ENCODE measurements at places on chromosomes 1 and 21.
A peak's percentile ranks its signal among the peaks of the same experiment; 100 is the strongest.

- DNase-seq: no peak
These were observed 20.5 kb downstream of the WLS start for GRCh38 chr1:68211761-68212380.

GRCh38 chr1:61313906-61314422 is 231.6 kb downstream of the NFIA start:
- no peak for DNase-seq

GRCh38 chr1:57115030-57115614 is 149.3 kb upstream of the C8B start:
- DNase-seq: no peak

GRCh38 chr21:37266515-37267221 is 466 bp downstream of the VPS26C start:
- DNase-seq: no peak

GRCh38 chr1:154456631-154457030 is 45.4 kb upstream of the TDRD10 start:
- DNase-seq: no peak

DNA sequence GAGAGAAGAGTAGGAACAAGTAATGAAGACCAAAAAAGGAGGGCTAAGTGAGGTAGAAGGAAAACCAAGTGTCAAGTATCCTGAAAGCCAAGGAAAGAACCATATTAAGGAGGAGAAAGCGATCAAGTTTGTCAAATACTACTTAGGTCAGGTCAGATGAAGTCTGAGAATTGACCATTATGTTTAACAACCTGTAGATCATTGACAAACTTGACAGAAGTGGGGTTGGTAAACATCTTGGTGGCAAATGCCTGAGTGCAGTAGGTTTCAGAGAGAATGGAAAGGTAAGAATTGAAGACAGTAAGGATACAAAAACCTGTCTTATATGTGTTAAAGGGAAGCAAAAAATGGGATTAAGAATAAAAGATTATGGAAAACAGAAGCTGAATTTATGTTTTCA is 3.7 kb upstream of the CHIA start:
- DNase-seq: no peak

- no peak for DNase-seq
These were observed 4.5 kb upstream of the TRIM17 start for GRCh38 chr1:228420968-228421826.

GRCh38 chr1:213457733-213458132 is 406.7 kb downstream of the RPS6KC1 start:
- DNase-seq: no peak

- no peak for DNase-seq
These were observed 23.9 kb downstream of the ITSN1 start for GRCh38 chr21:33666153-33666552.

DNA sequence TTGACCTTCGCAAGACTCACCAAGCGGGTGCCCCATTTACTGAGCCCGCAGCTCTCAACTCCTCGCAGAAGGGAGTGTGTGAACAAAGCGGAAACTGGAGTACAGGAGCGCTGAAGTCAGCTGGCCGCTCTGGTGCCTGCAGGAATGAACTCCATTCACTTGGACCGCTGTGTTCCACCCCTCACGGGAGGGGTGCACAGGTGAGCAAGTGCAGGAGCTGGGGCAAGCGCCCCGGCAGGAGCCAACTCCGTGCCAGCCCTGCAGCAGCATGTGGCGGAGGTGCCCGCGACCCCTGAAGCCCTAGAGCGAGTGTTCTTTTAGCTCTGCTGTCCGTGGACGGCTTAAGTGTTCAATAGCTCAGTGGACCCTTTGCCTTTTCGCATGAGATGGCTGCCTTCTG is 471.6 kb upstream of the ADGRL4 start:
- no peak for DNase-seq

GRCh38 chr21:36533468-36533848 is 53.5 kb upstream of the CLDN14 start:
- no peak for DNase-seq

GRCh38 chr1:151621351-151621750 is 9.5 kb downstream of the SNX27 start:
- no peak for DNase-seq

DNA sequence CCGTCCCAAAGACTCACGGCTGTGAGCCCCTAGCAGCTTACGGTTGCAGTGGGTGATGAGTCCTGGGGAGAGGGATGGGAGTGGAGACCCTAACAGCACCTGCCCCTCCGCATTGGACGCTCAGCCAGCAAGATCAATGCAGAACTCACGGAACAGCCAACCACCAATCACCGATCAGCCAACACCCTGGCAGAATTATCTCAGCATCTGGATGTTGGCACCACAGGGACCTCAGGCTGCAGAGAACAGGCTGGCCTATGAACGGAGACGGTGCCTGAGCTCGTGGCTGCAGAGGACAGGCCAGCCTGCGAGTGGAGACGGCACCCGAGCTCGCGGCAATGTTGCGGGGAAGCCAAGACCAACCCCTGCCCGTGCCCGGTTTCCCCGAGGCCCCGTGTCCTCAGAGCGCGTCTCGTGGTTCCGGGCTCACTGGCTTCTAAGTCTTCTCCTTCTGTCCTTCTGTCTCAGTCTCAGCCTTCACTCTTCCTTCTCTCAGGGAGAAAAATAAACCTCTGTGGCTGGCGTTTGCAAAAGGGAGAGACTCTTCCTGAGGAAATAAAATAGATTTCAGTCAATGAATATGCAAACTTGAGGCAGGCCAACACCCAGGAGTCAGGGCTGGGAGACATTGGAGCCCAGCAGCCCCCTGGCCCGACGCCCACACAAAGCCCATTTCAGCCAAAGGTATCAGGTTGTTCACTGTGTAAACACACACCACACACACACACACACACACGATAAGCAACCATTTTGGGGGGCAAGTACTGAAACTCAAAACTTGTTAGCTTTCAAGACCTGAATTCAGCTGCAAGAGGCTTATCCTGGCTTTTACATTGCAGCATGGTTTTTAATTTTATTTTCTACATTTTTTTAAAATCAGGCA is 67.8 kb downstream of the SIK1 start:
- DNase-seq: no peak

DNA sequence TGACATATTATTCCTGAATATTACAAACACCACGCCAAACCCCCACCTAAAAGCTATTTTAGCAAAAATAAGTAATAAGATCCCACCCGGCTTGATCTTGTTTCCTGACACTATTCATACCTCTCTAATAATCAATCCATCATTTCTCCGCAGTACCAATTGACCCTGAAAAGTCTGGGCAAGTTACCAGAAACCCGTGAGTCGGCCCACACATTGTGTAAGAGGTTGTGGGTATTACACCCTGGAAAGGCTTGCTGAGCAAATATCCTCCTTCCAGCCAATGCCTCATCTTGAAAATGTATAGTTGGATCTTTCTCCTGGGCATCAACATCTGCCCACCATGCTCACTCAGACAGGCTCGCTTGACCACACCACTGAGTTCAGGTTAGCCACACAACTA is 451.0 kb downstream of the TTLL7 start:
- DNase-seq: no peak

- DNase-seq: no peak
These were observed 83.5 kb upstream of the HMCN1 start for GRCh38 chr1:185650602-185651230.

GRCh38 chr1:160219062-160219929 is 14.1 kb downstream of the PEA15 start:
- DNase-seq: no peak

DNA sequence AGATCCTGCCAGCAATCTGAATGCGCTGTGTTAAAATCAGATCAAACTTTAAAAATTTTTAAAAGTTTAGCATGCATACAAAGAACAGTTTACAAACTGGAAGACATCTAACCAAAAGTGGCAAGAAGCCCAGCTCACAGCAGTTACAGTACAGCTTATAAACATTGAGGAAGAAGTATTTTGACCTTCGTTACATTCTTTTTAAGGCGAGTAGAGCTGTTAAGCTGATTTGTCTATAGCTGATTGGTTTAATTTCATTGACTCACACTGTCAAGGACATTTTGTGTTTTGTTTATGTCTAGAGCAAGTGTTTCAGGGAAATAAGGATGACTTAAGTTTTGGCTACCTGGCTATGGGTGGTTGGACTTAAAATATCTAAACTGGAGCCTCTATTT is 3.0 kb upstream of the PGM1 start:
- no peak for DNase-seq

- DNase-seq: no peak
These were observed 743 bp downstream of the TOMM20 start for GRCh38 chr1:235127732-235128455.

DNA sequence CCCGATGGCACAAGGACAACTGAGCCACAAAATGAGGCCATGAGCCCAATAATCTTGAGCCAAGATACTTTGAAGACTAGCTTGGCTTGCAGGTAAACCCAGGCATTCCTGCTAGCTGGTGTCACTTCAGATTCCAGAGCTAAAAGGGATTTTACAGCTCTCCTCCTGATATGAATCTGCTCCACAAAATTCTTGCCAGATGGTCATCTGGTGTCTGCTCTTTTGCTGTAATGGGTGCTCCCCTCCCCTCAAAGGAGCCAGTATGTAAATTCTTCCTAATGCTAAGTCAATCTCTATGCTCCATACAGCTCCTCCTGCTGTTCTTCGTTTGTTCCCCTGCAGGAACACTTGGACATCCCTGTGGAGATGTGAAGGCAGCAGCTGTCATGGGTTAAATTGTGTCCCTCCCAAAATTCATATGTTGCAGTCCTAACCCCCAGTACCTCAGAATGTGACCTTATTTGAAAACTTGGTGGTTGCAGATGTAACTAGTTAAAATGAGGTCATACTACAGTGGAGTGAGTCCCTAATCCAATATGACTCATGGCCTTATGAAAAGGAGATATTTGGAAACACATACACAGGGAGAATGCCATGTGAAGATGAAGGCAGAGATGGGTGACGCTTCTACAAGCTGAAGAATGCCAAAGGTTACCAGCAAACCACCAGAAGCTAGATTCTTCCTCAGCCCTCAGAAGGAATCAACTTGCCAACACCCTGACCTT is 180.6 kb upstream of the PALMD start:
- no peak for DNase-seq

- DNase-seq: no peak
These were observed 10.0 kb upstream of the TRIM62 start for GRCh38 chr1:33191731-33192275.

DNA sequence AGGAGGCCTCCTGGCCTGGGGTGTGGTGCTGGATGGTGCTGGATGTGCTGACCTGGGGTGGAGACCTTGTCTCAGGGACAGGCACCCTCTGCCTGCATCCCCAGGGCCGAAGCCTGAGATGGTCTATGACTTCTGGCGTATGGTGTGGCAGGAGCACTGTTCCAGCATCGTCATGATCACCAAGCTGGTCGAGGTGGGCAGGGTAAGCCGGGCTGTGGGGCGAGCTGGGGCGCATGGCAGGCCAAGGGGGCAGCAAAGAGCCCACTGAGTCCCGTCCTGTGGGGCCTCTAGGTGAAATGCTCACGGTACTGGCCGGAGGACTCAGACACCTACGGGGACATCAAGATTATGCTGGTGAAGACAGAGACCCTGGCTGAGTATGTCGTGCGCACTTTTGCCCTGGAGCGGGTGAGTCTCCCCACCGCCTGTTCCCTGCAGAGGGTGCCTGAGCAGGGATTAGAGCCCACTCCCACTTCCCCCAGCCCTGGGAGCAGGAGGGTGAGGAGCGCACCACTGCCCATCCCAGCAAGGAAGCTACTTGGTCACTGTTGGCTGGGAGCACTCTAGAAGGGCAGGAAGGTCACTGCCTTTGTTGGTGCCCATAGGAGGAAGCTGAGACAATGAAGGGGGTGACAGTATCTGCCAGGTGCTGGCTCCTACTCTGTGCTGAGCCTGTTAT is 75.2 kb downstream of the PTPRU start:
- DNase-seq: no peak

DNA sequence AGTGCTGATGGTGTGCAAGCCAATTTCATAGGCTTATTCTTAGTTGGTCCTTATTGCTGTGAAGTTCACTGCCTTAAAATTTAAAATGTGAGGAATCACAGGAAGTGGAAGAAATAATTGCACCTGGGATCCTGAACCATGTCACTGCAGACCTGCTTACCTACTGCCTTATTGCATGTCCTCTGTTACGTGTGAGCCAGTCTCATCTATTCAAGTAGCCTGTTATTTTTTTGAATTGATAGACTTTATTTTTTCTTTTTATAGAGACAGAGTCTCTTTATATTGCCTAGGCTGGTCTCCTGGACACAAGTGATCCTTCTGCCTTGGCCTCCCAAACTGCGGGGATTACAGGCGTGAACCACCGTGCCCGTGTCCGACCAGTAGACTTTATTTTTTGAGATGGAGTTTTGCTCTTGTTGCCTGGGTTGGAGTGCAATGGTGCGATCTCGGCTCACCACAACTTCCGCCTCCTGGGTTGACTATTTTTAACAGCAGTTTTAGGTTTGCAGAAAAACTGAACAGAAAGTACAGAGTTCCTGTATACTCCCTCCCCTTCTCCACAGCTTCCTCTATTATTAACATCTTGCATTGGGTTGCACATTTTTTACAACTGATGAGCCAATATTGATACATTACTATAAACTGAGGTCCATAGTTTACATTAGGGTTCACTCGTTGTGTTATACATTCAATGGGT is 14.0 kb upstream of the DISC1 start:
- DNase-seq: no peak

- no peak for DNase-seq
These were observed 186.8 kb downstream of the CDC7 start for GRCh38 chr1:91687452-91687851.

GRCh38 chr1:151158751-151159251 is 2.4 kb downstream of the TNFAIP8L2 start:
- no peak for DNase-seq

GRCh38 chr1:3821004-3821403 is 24.7 kb upstream of the LRRC47 start:
- no peak for DNase-seq

DNA sequence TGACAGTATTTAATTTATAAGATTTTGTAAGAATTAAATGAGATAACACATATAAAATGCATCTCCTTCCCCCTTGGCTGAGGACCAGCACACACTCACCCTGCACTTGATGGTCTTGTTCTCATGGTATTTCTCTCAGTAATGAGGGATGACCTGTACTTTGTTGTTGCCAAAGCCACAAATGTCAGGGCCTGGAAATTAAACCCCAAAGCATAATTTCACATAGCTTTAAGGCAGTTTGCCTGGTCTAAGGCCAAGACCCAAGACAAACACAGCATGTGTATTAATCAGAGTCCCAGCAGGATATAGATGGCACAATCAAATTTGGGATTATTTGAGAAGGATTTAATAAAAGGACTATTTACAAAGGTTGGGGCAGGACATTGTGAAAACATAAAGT is 48.6 kb upstream of the EPS15 start:
- no peak for DNase-seq

- DNase-seq: no peak
These were observed 7.5 kb upstream of the PROK1 start for GRCh38 chr1:110443451-110443850.

- no peak for DNase-seq
These were observed 5.5 kb downstream of the C1QB start for GRCh38 chr1:22658385-22659163.

DNA sequence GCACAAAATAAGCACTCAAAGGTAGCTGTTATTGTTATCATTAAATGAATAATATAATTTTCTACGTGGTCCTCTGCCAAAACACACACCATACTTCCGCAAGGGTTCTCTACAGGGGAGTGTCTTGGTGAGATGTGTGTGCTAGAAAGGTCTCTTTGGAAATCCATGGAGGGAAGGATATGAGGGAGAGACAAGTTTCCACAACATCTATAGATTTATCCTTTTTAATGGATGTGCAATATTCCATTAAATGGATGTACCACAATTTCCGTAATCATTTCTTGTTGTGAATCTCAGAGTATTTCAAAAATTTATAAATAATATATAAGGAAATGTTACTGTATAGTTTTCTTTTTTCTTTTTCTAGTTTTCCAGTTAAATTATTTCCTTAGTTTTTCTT is 2.6 kb upstream of the TNFRSF8 start:
- DNase-seq: no peak

GRCh38 chr1:37765916-37766664 is 1.2 kb upstream of the EPHA10 start:
- DNase-seq: peak; percentile 51

All from activated naive CD4-positive, alpha-beta T cell treated with anti-CD3 and anti-CD28 coated beads, Interleukin-2, amount 50 U/mL, for 72 hours (primary cell).